ENCODE measurements at places on chromosomes 2 and 18.

GRCh38 chr2:121748202-121748601, 7.2 kb upstream of the TSN start:
- no peak for DNase-seq

DNA sequence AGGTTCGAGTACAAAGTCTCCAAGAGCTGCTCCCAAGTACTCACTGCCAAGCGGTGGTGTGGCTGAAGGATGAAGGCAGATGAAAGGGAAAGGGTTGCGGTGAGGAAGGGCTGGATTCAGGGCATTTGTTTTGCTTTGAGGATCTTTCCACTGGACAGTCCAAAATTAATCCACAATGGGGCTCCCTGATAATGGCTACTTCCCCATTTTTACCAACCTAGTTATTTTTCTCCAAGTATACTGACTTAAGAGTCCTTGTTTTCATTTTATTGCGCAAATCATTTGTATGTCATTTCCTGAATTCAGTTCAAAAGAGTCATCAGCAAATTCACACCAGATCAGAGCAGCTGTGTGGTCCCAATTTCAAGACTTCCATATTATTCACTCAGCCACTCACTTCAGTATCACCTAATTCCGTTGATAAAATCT, 464 bp upstream of the SESTD1 start:
- no peak for DNase-seq

DNA sequence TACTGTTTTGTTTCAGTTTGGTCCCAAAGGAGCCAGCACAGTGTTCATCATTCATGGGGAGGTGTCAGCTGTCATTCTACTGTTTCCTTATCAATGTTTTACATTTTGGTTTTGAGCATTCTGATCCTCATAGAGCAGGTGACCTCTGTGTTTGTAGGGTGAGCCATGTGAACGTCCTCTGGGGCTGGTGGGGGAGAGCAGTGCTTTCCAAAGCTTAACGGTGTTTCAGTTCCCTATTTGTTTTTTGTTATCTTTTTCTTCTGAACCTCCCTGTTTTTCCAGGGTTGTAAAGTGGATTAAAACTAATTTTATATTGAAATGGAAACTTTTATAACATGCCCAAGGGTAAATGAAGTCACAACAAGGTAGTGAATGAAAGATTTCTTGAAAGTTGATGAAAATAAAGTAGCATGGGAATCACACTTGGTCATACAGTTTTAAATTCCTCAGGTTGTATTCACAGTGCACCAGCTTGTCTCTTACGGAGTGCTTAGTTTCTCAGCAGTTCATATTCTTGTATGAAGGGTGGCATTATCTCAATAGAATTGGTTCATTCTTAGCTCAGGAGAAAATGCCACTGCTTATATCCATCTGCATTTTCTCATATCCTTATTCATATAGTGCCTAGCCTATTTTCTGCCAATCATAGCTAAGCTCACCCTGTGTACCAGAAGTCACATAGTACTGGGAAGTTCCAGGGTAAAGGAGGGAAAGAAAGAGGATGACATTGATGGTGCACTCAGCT, 54.5 kb downstream of the MAP4K4 start:
- DNase-seq: no peak

DNA sequence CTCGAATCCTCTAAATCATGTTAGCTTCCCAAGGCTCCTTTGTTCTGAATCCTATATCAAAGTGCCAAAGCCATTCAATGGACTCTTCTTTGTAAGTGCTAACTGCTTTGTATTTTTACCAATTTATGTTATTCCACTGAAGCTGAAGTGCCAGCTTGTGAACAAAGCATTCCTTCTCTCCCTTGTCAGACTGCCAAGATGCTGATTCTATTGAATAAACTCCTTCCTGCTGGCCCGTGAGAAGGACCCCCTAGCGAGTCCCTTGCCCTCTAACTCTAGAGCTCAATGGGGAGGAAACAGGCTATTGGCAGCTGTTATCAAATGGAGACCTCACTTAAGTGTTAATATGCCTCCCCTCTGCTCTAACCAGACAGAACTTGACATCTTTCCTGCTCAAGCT, 1097.9 kb upstream of the CNTNAP5 start:
- DNase-seq: no peak

- DNase-seq: no peak
These were observed 20.0 kb downstream of the IL1RL2 start for GRCh38 chr2:102206666-102207341.

DNA sequence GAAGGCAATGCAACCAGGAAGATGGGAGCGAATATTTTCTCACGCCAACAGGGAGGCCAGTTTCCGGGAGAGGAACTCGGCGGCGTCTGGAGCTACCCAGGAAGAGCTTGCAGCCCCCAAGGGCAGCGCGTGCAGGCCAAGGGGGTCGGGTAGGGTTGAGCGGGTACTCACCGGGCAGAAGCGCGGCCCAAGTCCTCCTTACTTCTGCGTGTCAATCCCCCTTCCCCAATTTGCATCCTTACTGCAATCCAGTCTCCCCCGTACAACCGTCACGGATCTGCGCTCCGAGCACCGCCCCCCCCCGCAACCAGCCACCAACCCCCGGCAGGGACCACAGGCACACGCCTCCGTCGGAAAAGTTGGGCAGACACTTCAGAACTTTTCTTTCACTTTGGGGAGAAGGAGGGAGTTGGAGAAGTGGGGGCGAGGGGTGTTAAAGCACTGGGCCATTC, 1.3 kb downstream of the ATP8B1 start:
- DNase-seq: no peak

- DNase-seq: no peak
These were observed 61.3 kb downstream of the NCKAP5 start for GRCh38 chr2:133506996-133507395.

GRCh38 chr2:240718896-240719490, 27.3 kb downstream of the AQP12A start:
- DNase-seq: no peak

Measured in vagina (tissue), 2 donors.